ENCODE measurements at places on chromosomes 5 and 9.

DNA sequence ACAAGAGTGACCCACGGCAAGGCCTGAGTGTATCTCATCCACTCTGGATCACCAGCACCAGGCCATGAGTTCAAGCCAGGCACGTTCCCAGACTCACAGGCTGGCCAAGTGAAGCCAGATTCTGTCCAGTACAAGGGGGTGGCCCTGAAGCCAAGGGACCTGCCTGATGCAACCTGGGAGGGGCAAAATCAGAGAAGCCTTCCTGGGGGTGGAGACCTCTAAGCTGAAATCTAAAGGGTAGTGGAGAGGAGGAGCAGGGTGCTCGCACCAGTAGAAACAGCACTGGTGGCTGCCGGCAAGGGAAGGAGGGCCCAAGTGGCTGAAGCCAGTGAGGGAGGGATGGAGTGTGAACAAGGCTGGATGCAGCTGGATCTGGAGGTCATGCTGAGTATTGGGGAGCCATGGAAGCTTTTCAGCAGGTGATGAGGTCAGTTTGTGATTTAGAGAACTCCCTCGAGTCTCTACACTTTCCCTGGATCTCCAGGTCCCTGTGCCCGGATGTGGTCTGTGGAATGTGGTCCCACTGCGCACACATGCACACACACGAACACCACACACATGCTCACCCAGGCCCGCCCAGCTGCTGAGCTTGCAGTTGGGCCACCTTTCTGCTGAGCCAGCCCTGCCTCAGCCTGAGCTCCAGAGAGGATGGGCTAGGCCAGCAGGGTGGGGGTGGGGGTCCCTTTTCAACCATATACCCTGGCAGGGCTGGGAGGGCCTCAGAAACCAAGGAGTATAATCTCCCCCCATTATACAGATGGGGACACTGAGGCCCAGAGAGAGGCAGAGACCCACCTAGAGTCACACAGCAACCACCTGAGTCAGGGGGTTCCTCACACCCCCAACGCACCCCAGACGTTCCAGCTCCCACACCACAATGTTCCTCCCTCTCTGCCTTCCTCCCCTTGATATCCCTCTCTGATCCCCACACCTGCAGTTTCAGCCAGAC, 1.6 kb downstream of the PIP5KL1 start:
- H3K27ac ChIP-seq = peak overlapping the region; percentile 66
- H3K4me1 ChIP-seq = peaks cover 53% of the 10 kb centered on the region
- H3K36me3 ChIP-seq = peaks cover 5% of the 10 kb centered on the region
- H3K4me3 ChIP-seq = peak overlapping the region; percentile 25
- no peak for DNase-seq

GRCh38 chr5:172897481-172898217, 61.6 kb upstream of the RPL26L1 start:
- H3K27me3 ChIP-seq = no peaks in the 10 kb centered on the region

- H3K4me1 ChIP-seq = no peaks in the 10 kb centered on the region
- H3K4me3 ChIP-seq = no peak overlapping the region
- H3K27me3 ChIP-seq = peaks cover 12% of the 10 kb centered on the region
- H3K36me3 ChIP-seq = no peaks in the 10 kb centered on the region
These were observed 88.4 kb upstream of the DNAH5 start for GRCh38 chr5:14032918-14033317.

GRCh38 chr5:170154744-170155143, 49.0 kb downstream of the FOXI1 start:
- no peak for DNase-seq
- peaks cover 9% of the 10 kb centered on the region for H3K27me3 ChIP-seq
- H3K36me3 ChIP-seq = no peaks in the 10 kb centered on the region
- no peak overlapping the region for H3K4me3 ChIP-seq
- no peak overlapping the region for H3K27ac ChIP-seq
- H3K4me1 ChIP-seq = no peaks in the 10 kb centered on the region

GRCh38 chr5:107278774-107279173, 392.0 kb downstream of the EFNA5 start:
- H3K4me1 ChIP-seq = no peaks in the 10 kb centered on the region
- no peak for DNase-seq
- no peak overlapping the region for H3K4me3 ChIP-seq
- H3K27ac ChIP-seq = no peak overlapping the region
- H3K36me3 ChIP-seq = no peaks in the 10 kb centered on the region

DNA sequence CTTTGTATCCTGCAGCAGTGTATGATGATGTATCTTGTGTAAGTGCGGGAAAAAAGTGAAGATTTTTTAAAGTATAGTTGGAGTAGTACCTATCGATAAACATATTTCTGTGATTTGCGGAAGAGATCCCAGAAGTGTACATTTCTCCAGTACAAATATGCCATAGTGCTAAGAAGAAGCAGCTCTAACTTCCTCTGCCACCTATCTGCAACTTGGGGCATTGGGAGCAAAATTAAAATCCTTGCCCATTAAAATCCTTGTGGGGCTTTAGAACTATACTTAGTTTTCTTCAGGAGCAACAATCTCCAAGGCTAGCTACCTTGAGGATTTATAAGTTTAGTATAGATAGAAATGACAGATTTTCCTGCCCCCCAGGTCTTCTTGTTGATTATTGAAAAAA, 123.7 kb downstream of the VCAN start:
- no peak overlapping the region for H3K4me3 ChIP-seq
- no peaks in the 10 kb centered on the region for H3K36me3 ChIP-seq
- H3K4me1 ChIP-seq = no peaks in the 10 kb centered on the region
- no peak for DNase-seq
- no peaks in the 10 kb centered on the region for H3K27me3 ChIP-seq
- no peak overlapping the region for H3K27ac ChIP-seq

DNA sequence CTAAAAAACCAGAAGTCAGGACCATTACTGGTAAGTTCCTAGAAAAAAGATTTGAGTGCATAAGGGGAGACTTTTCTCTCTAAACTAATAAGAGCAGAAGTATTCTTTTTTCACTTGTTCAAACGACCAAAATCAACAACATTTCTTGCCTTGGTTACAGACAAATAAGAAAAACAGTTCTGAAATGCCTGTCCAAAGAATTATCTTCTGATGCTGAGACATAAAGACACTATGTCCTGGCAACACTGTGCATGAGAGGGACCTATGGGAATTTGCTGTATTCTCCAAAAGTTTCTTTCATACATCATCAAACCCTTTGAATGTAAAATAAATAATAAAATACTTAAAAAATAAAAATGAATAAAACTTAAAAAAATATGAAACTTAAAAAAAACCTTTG, 50.4 kb downstream of the ZNF474 start:
- H3K4me1 ChIP-seq = no peaks in the 10 kb centered on the region
- H3K4me3 ChIP-seq = no peak overlapping the region
- H3K27ac ChIP-seq = no peak overlapping the region
- no peaks in the 10 kb centered on the region for H3K36me3 ChIP-seq
- no peaks in the 10 kb centered on the region for H3K27me3 ChIP-seq

DNA sequence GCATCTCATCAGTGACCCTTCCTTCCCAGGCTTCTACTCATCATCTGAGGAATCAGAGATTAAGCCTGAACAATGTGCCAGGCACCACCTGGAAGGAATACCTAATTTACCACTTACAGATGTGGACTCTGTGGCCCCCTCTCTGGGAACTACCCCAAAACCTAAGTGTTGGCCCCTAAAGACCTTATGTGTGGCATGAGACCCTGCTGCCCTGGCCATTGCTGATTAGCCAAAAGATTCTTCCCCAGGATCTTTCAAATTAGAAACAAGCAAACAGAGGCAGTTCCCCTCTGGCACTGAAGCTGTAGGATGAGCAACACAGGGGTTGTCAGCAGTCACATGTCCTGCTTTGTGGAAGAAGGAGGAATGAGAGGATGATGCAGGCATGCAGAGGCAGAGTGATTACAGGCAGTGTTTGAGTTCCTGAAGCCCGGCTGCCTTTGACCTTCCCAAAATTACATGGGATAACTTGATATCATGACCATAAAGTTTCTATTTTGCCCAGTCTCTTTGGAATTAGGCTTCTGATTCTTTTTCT, 10.6 kb downstream of the SPINK4 start:
- DNase-seq = no peak
- H3K4me1 ChIP-seq = peaks cover 10% of the 10 kb centered on the region
- H3K4me3 ChIP-seq = no peak overlapping the region
- no peaks in the 10 kb centered on the region for H3K27me3 ChIP-seq

- H3K4me3 ChIP-seq = no peak overlapping the region
- DNase-seq = no peak
- H3K36me3 ChIP-seq = no peaks in the 10 kb centered on the region
These were observed 132.5 kb downstream of the SEMA6A start for GRCh38 chr5:116442095-116442534.

DNA sequence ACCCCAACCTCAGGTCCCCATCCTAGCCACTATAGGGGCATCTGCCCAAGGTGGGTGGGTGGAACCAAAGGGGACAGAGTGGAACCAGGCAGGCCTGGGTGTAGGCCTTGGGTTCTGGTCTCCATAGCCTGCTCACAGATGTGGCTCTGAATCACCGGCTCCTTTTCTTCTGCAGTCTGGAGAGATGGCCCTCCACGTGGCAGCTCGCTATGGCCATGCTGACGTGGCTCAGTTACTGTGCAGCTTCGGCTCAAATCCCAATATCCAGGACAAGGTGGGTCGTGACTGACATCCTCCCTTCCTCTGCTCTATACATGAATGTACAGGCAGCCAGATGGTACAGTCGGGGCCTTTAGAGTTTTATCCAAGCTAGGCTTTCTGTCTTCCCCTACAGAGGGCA, 77.3 kb upstream of the CTSL start:
- peaks cover 4% of the 10 kb centered on the region for H3K27me3 ChIP-seq
- H3K36me3 ChIP-seq = no peaks in the 10 kb centered on the region
- H3K27ac ChIP-seq = no peak overlapping the region
- no peaks in the 10 kb centered on the region for H3K4me1 ChIP-seq

- H3K27me3 ChIP-seq = no peaks in the 10 kb centered on the region
- no peak overlapping the region for H3K27ac ChIP-seq
- no peak overlapping the region for H3K4me3 ChIP-seq
- H3K36me3 ChIP-seq = no peaks in the 10 kb centered on the region
These were observed 186.2 kb downstream of the GLIS3 start for GRCh38 chr9:4113711-4114110.

DNA sequence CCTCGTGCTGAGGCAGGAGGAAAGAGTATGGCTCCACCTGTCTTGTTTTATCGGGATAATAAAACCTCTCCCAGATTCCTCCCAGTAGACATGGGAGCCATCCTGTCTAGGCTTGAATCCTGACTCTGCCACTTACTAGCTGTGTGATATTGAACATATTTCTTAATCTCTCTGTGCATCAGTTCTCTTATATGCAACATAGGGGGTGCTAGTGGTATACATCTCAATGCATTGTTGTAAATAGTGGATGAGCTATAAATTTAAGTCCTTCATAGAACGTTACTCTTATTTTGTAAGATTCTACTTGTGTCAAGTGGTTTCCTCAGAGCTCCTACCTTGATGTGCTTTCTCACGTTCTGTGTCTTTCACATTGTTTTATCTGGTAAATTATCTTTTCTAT, 417.7 kb upstream of the POU5F2 start:
- H3K27me3 ChIP-seq = peaks cover 5% of the 10 kb centered on the region
- DNase-seq = no peak
- no peaks in the 10 kb centered on the region for H3K36me3 ChIP-seq
- H3K4me3 ChIP-seq = no peak overlapping the region
- H3K4me1 ChIP-seq = no peaks in the 10 kb centered on the region
- no peak overlapping the region for H3K27ac ChIP-seq

- H3K4me1 ChIP-seq = no peaks in the 10 kb centered on the region
- no peak overlapping the region for H3K4me3 ChIP-seq
- no peak overlapping the region for H3K27ac ChIP-seq
- no peak for DNase-seq
- H3K27me3 ChIP-seq = no peaks in the 10 kb centered on the region
These were observed 193.7 kb downstream of the ENC1 start for GRCh38 chr5:74446725-74447241.

- H3K27me3 ChIP-seq = peaks cover 9% of the 10 kb centered on the region
- DNase-seq = no peak
- H3K4me3 ChIP-seq = no peak overlapping the region
- H3K4me1 ChIP-seq = no peaks in the 10 kb centered on the region
These were observed 124.2 kb downstream of the ROR2 start for GRCh38 chr9:91825866-91826265.

GRCh38 chr5:61251874-61252642, 80.0 kb upstream of the ZSWIM6 start:
- H3K27ac ChIP-seq = no peak overlapping the region
- no peak for DNase-seq
- peaks cover 3% of the 10 kb centered on the region for H3K27me3 ChIP-seq
- no peaks in the 10 kb centered on the region for H3K36me3 ChIP-seq

DNA sequence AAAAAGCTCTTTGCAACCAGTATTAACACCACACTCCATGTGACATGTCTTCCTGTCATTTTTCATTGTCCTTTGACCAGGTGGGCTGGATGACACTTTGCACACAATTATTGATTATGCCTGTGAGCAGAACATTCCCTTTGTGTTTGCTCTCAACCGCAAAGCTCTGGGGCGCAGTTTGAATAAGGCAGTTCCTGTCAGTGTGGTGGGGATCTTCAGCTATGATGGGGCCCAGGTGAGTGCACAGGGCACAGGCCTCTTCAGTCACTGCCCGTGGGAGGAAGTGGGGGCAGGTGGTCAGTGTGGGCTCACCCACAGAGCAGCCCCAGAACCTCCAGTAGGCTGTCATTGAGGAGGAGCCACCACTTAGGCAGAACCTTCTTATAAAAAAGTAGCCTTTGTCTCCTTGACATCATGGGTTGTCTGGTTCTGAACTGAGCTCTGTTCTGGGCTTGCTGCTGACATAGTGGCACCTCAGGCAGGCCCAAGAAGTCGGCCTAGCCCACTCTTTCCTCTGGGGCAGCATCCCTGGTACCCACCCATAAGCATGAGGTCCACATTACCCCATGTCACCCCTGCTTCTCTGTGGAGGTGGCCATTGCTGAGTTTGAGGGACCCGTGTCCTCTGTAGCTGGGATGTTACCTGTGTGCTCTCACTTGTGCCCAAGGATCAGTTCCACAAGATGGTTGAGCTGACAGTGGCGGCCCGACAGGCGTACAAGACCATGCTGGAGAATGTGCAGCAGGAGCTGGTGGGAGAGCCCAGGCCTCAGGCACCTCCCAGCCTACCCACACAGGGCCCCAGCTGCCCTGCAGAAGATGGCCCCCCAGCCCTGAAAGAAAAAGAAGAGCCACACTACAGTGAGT, 39.3 kb downstream of the SECISBP2 start:
- H3K4me3 ChIP-seq = no peak overlapping the region
- peak overlapping the region; percentile 70 for H3K27ac ChIP-seq
- DNase-seq = peak; percentile 64
- peaks cover 70% of the 10 kb centered on the region for H3K36me3 ChIP-seq

- H3K4me3 ChIP-seq = no peak overlapping the region
- peaks cover 34% of the 10 kb centered on the region for H3K4me1 ChIP-seq
- H3K36me3 ChIP-seq = no peaks in the 10 kb centered on the region
- no peak for DNase-seq
These were observed 2.4 kb downstream of the TPM2 start for GRCh38 chr9:35687306-35687705.

- no peak for DNase-seq
- H3K27ac ChIP-seq = no peak overlapping the region
- no peaks in the 10 kb centered on the region for H3K36me3 ChIP-seq
- no peaks in the 10 kb centered on the region for H3K27me3 ChIP-seq
- no peak overlapping the region for H3K4me3 ChIP-seq
These were observed 18.5 kb upstream of the LAMC3 start for GRCh38 chr9:130990306-130990977.

- no peaks in the 10 kb centered on the region for H3K4me1 ChIP-seq
- H3K27me3 ChIP-seq = peaks cover 18% of the 10 kb centered on the region
- no peak overlapping the region for H3K27ac ChIP-seq
These were observed 12.0 kb upstream of the LECT2 start for GRCh38 chr5:135966790-135967189.
